H1 (cell line): ENCODE measurements at places on chromosomes 7 and 10. TPM values are rescaled to one million over a fixed set of nuclear protein-coding genes. Genes with fewer than 3 reads are reported as not detected.

The ZNF727 gene
- not detected in 2 replicates for polyA plus RNA-seq

The ZNHIT1 gene
- polyA plus RNA-seq: 38.2 and 48.9 TPM in 2 replicates

The LRRTM3 gene
- polyA plus RNA-seq: 0.19 and 0.33 TPM in 2 replicates

The UBN2 gene
- polyA plus RNA-seq: 2.6 and 4.1 TPM in 2 replicates

The ACTL6B gene
- 4.5 and 4.6 TPM in 2 replicates for polyA plus RNA-seq

The CDC14C gene
- polyA plus RNA-seq: 0.09 TPM in 1 of 2 replicates, not detected in the other

The PDE6C gene
- polyA plus RNA-seq: not detected in 2 replicates

The ENKUR gene
- not detected in 2 replicates for polyA plus RNA-seq

The PSMG3 gene
- polyA plus RNA-seq: 62.0 and 69.8 TPM in 2 replicates

The ASAH2 gene
- 1.2 and 1.3 TPM in 2 replicates for polyA plus RNA-seq

The WBP1L gene
- polyA plus RNA-seq: 29.9 and 37.0 TPM in 2 replicates

The TMEM178B gene
- 4.4 and 5.3 TPM in 2 replicates for polyA plus RNA-seq

The HSPA12A gene
- polyA plus RNA-seq: 3.1 and 3.2 TPM in 2 replicates

The CCAR1 gene
- 61.3 and 91.6 TPM in 2 replicates for polyA plus RNA-seq

The FGFR2 gene
- polyA plus RNA-seq: 50.2 and 50.3 TPM in 2 replicates

The CCDC71L gene
- polyA plus RNA-seq: 12.5 and 15.2 TPM in 2 replicates

The CNPY4 gene
- polyA plus RNA-seq: 9.1 and 10.2 TPM in 2 replicates

The HTR5A gene
- 0.02 TPM in 1 of 2 replicates, not detected in the other for polyA plus RNA-seq

The OPALIN gene
- 0.03 TPM in 1 of 2 replicates, not detected in the other for polyA plus RNA-seq

The ERCC6 gene
- 3.9 and 4.1 TPM in 2 replicates for polyA plus RNA-seq

The PRSS1 gene
- polyA plus RNA-seq: 0.09 and 0.20 TPM in 2 replicates

The KIAA1217 gene
- 3.7 and 4.5 TPM in 2 replicates for polyA plus RNA-seq

The TRPV5 gene
- polyA plus RNA-seq: 0.03 and 0.05 TPM in 2 replicates

The JCAD gene
- 0.56 and 0.75 TPM in 2 replicates for polyA plus RNA-seq

The NUTM2D gene
- 0.76 and 1.2 TPM in 2 replicates for polyA plus RNA-seq

The GPR26 gene
- 0.11 and 0.21 TPM in 2 replicates for polyA plus RNA-seq

The NPY gene
- 1.2 and 1.7 TPM in 2 replicates for polyA plus RNA-seq

The SRRM3 gene
- 10.4 and 18.4 TPM in 2 replicates for polyA plus RNA-seq

The TES gene
- polyA plus RNA-seq: 11.6 and 18.2 TPM in 2 replicates

The CCL24 gene
- not detected in 2 replicates for polyA plus RNA-seq

The FGF8 gene
- 1.1 and 1.7 TPM in 2 replicates for polyA plus RNA-seq

The BICC1 gene
- polyA plus RNA-seq: 0.20 and 0.31 TPM in 2 replicates

The VSTM4 gene
- 0.48 and 0.63 TPM in 2 replicates for polyA plus RNA-seq

The DYDC1 gene
- polyA plus RNA-seq: 0.11 TPM in 1 of 2 replicates, not detected in the other

The POP7 gene
- 135 and 205 TPM in 2 replicates for polyA plus RNA-seq

The UNCX gene
- polyA plus RNA-seq: 0.03 TPM in 1 of 2 replicates, not detected in the other

The LRIT1 gene
- polyA plus RNA-seq: 0.03 and 0.09 TPM in 2 replicates
